Ascending aorta (tissue), 2 donors: ENCODE measurements at places on chromosomes 2 and 18.

GRCh38 chr2:186780701-186781316, 68.2 kb downstream of the ZSWIM2 start:
- no peak for DNase-seq

- DNase-seq, result no peak
Observed at GRCh38 chr2:75480971-75481836, 79.5 kb downstream of the EVA1A start.

GRCh38 chr2:55107436-55107835, 57.2 kb upstream of the RTN4 start:
- no peak for DNase-seq

- DNase-seq, result peak; percentile 25
Observed at GRCh38 chr18:13516855-13517254, 209.5 kb downstream of the FAM210A start.

DNA sequence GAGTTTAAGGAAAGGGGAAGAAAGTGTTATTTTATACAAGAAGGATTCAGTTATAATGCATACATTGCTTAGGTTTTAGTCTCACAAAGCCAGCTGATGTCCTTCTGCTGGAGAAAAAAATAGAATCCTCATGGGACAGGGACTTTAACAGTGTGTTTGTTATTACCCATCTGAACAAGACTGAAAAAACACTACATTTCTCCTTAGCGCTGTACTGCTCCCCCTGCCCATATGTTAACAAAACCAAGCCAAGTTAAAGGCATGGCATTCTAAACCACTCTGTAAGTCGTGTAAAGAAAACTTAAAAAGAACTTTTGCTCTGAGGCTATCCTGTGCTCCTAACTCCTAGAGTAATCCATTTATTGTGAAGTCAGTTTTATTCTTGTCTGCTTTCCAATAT, 102.6 kb upstream of the NYAP2 start:
- DNase-seq, result no peak

DNA sequence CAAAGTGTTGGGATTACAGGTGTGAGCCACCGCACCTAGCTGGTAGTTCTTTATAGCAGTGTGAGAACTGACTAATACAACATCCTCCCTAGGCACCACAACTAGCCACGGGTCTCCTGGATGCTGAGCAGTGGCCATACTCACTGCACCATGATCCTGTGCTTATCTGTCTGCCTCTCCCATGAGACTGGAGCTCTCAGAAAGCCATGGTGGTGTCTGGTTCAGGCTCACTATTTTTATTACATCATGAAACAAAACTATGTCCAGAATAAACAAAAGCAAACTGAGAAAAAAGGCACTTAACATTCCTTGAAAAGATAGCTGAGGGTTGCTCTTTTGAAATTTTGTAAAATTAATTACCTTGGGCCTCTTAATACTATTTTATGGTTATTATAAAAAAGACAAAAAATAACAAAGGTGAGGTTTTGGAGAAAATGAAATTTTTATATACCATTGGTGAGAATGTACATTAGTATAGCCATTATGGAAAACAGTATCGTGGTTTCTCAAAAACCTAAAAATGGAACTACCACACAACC, 90.7 kb upstream of the TFCP2L1 start:
- no peak for DNase-seq

GRCh38 chr2:40374543-40375240, 77.2 kb downstream of the SLC8A1 start:
- DNase-seq, result no peak

GRCh38 chr2:192940767-192941166, 746.0 kb upstream of the TMEFF2 start:
- DNase-seq, result no peak

DNA sequence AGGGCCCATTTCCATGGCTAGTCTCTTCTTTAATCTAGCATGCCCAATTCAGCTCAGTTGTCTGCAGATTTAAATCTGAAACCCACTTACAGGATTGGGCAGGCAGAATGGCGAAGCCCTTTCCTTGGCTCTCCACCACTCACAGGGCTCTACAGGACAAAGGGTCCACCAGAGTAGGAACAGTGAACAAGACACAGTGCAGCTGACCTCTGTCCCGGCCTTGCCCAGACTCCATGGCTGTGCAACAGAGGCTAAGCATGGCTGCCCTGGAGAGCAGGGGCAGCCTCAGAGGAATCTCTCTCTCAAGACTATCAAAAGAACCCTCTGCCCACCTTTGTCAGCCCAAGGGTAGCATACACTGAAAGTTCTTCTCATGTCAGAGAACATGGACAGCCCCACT, 9.7 kb upstream of the ATP6V1B1 start:
- no peak for DNase-seq

DNA sequence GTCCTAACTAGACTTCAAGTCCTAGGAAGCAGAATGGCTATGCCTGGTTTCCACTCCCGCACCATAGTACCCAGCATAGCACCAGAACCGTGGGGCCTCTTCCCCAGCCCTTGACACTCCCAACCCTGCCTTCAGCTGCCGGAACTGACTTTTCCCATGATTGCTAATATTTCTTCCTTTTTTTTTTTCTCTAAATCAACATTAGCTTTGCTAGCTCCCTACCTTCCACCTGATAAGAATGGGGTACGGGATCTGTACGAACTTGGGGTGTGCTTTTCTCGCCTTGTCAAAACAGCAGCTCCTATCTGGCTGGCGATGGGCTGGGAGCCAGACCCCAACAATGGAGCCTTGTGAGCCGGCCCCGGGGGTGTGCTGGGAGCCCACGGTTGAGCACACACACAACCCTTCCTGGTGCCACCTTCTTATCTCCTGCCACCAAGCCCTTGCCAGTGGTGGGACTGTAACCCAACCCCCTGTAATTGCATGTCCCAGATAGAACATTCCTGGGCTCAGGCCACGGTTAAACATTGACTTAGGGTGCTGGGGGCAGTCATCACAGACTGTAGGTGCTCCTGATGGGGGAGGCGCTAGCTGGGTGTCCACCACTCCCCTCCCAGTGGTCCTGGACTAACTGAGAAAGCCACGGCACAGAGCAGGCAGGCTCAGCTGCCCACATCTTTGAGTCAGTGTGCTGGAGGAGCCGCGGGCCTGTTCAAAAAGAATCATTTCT, 213.0 kb upstream of the HAAO start:
- no peak for DNase-seq

GRCh38 chr2:149143734-149144133, 105.2 kb downstream of the LYPD6B start:
- DNase-seq, result no peak

DNA sequence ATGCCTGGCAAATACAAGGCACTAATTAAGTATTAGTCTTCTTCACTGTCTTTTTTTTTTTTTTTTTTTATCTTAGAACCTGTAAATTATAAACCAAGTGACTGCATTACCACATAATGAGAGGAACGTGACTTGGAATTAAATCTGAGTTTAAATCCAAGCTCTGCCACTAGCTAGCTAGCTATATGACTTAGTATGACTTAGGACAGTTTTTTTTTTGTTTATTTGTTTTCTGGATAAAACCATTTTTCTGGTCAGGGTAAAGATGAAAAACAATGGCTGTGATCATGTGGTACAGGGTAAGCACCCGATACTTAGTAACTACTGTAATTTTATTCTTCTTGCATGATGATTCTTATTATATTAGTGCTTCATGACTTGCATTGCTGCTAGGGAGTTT, 191.8 kb upstream of the LRRTM1 start:
- no peak for DNase-seq

DNA sequence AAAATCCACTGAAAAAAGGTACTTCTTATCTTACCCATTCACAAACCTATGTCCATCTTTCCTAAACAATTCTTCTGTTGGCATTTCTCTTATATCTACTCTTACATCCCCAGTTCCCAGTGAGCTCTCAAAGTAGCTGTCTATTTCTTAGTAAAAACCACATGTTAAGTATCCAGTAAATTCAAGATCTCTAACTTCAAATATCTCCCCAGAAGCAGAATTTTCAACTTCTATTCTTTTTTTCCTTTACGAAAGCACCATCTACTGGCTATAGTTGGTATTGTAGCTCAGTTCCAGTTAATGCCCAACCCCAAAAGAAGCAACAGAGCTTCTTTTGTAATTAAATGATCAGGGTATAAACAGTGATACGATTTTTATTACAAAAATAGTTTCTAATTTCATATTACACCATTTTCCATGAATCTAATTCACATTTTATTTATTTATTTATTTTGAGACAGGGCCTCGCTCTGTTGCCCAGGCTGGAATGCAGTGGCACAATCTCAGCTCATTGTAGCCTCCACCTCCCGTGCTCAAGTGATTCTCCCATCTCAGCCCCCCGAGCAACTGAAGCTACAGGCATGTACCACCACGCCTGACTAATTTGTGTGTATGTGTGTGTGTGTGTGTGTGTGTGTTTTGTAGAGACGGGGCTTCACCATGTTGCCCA, 28.5 kb downstream of the HRH4 start:
- DNase-seq, result no peak

GRCh38 chr2:104033399-104033798, 820.5 kb upstream of the POU3F3 start:
- DNase-seq, result no peak

DNA sequence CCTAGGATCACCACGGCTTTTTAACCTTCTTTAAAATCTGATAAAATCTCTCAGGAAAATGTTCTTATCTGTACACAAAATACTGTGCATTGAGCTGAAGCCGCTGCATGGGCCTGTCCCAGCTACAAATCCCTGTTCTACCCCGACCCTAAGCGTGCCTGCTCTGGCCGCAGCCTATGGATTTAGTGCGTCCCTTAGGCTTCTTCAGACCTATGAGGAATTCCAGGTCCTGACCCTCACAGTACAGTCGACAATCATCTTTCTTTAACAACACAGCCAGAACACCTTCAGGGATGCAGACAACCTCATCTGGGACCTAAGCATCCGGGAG, 477 bp upstream of the WDCP start:
- DNase-seq, result no peak

GRCh38 chr18:23593720-23594119, 7.4 kb upstream of the NPC1 start:
- DNase-seq, result no peak
